ENCODE measurements at places on chromosomes 3 and 15. TPM values are rescaled to one million over a fixed set of nuclear protein-coding genes. Genes with fewer than 3 reads are reported as not detected.

AP3B2 gene
- total RNA-seq: not detected

PCSK6 gene
- 0.32 TPM for total RNA-seq

NR1I2 gene
- total RNA-seq: 0.15 TPM

FBLN2 gene
- 3.2 TPM for total RNA-seq

ERICH6 gene
- total RNA-seq: not detected

CD86 gene
- total RNA-seq: not detected

ACKR2 gene
- not detected for total RNA-seq

ZNF106 gene
- 58.5 TPM for total RNA-seq

Data from epithelial cell of umbilical artery (primary cell).